Muscle of arm (tissue), 14 donors: ENCODE measurements at places on chromosomes 13 and 19.

DNA sequence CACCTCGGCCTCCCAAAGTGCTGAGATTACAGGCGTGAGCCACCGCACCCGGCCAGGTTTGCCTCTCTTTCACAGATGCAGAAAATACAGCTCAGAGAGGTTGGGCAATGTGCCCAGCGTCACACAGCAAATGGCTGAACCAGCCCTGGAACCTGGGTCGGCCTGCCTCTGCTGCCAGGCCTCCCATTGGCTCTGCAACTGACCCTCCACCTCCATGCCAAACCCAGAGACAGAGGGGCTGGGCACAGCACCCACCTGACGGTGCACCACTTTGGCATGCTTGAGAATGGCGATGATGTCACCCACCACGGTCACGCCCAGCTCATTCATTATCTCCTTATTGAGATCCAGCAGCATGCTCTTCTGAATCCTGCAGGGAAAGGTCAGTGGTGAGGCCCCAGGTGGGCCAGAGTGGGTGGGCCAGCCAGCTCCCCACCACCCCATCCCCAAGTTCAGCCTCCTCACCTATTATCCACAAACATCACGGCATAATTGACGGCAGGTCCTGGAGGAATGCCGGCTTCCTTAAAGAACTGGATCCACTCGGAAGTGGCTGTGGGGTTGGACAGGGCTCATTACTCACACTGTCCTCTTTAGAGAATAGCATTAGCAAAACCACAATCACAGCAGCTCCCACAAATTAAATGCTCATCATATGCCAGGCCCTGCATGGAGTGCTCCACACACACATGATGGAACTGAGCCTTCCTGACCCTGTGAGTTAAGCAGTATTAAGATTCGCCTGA lies 12.2 kb downstream of the C19orf47 start:
- no peak for DNase-seq

- DNase-seq = no peak
Measured at GRCh38 chr13:41007744-41008128, 11.4 kb downstream of the ELF1 start.

GRCh38 chr13:49319551-49319950 lies 71.8 kb downstream of the CDADC1 start:
- DNase-seq = no peak

GRCh38 chr13:29961036-29961670 lies 110.7 kb upstream of the UBL3 start:
- DNase-seq = no peak

- DNase-seq = no peak
Measured at GRCh38 chr13:44810061-44810840, 179.0 kb downstream of the NUFIP1 start.

- no peak for DNase-seq
Measured at GRCh38 chr13:36571444-36571843, 102.4 kb upstream of the SERTM1 start.

GRCh38 chr19:42332059-42332458 lies 6.6 kb downstream of the MEGF8 start:
- no peak for DNase-seq

DNA sequence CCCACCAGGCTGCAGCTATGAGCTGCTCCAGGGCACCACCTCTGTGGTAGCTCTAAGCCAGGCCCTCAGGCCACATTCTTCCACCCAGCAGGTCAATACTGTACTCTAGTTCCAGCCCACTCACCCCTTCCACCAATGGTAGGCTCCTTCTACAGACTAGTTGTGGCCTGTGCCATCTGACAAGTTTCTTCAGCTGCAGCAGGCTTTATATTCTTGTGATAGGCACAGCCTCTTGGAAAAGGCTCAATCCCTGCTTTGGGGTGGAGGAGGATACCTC lies 8.5 kb downstream of the MICU2 start:
- DNase-seq = no peak

- DNase-seq = no peak
Measured at GRCh38 chr19:55136399-55137102, 12.5 kb downstream of the TNNT1 start.

DNA sequence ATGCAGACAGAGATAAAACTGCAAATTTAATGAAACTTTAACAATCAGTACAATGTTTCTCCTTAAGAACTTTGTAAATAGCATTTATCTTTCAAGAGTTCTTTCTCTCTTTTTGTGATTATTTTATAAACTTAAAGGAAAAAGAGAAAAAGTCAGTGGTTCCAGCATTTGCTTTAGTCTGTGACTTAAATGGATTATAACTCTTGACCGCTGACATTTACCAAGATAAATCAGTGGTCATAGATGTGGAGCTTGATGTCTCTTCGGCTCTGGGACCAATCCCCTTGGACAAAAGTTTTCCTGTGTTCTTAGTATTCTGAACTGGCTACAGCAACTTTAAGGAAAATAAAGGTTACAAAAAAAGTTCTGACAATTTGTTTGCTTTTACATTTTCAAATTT lies 162.6 kb downstream of the TM9SF2 start:
- no peak for DNase-seq

- peak; percentile 75 for DNase-seq
Measured at GRCh38 chr13:26062853-26063444, 11.1 kb upstream of the SHISA2 start.

GRCh38 chr19:11208561-11209471 lies 11.5 kb upstream of the KANK2 start:
- no peak for DNase-seq

DNA sequence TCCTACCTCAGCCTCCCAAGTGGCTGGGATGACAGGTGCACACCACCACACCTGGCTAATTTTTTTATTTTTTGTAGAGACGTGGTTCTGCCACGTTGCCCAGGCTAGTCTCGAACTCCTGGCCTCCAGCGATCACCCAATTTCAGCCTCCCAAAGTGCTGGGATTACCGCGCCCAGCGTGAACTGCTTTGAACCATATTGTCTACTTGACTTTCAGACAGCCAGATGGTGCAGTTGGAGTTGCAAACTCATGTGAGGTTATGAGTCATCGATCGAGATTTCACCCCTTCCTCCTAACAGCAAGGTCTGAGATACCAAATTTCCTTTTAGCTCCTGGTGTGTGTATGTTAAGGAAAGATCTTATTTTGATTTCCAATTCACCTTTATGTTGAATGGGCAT lies 2.7 kb downstream of the SLC27A1 start:
- no peak for DNase-seq

GRCh38 chr13:30866677-30867076 lies 39.4 kb upstream of the MEDAG start:
- DNase-seq = no peak

DNA sequence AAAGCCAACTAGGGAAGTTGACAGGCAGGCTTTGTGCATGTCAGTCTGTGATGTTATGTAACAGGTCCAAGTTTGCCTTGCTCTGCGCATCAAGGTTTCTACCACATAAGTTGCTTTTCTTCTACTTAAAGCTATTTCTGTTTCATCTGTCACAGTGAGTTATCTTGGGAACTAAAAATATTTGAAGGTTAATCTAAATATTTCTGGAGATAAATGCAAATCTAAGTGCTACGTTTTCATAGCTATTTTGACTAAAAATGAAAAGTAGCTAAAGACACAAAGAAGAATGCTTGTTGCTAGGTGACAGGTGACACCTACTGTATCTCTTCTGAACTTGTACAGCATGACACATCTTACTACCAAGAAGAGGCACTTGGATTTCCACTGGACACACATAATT lies 135.6 kb downstream of the KLF12 start:
- no peak for DNase-seq

DNA sequence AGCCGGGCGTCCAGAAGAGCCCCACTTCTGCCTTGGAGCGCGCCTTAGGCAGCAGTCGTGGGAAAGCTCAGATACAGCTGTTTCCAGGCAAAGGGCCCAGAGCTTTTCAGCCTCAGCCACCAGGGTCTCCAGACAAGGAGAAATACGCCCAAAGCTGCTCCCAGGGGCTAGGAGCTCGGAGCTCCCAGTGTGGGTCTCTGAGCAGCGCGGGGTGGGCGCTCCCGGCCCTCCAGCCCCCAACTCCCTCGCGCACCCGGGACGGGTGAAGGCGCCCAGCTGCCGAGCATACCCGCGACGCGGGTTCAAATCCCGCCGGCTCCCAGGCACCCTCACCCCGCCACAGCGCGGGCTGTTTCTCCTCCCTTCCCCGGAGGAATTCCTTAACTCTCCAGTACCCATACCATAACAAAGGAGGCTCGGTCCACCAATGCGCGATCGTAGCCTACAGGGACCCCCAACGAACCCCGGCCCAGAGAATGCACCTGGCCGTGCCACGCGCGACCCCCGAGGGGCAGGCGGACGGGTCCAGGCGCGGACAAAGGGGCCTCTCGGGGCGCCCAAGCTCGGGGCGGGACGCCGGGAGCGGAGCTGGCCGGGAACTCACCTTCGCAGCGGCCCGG lies 507 bp downstream of the COL4A1 start:
- peak; percentile 69 for DNase-seq

- no peak for DNase-seq
Measured at GRCh38 chr19:41705393-41706174, 2.8 kb upstream of the CEACAM5 start.

DNA sequence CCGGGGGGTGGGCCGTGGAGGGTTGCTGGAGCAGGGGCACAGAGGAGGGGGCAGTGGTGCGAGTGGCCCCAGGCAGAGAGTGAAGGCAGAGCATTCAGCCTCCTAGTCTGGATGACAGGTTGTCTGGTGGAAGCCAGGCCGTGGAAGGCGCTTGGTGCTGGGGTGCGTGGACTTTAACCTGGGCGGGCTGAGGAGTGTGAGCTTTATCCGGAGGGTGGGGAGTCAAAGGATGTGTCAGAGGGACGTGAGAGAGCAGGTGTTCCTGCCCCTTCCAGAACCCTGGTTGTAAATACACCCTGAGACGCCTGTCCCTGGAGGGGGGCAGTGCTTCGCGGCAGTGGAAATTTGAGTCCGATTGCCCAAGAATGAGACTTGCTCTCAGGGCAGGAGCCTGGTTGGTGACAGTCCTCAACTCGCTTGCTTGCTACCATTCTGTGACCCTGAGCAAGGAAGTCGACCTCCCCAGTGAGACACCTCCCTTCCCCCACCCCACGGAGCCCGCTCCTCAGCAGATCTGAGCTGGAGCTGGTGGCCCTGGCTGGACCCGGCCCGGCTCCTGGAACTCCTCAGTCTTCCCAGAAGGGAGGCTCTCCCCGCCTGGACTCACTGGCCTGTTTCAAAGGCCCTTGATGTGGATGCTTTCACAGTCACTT lies 2.3 kb downstream of the SPPL2B start:
- no peak for DNase-seq

DNA sequence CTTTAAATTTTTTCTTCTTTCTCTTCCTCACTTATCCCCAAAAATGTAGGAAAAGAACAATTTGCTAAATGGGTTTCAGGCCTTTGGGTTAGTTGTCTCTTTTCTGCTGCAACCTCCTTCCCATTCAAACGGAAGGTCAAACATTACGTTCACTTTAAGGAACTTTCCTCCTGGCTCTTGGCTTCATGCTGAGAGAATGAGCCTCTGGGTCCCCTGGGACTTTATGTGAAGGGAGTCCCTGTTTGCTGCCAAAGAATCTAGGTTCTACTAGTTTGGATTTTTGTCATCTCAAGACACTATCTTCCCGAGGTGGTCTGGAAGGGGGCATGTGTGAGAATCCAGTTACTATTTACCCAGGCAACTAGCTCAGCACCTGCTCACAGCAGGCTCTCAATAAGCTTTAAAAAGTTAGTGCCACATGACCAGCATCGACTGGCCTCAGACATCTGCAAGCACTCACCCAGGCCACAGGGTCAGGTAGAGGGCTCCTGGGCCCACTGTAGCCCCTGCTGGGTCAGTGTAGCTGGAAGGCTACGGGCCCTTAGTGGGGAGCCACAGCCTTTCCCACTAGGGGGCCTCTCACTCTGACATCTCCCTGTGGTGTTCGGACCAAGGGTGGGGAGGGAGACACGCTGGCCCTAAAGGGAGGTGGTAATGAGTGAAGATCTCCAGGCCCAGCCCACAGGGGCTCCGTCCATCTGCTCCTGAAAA lies 40.5 kb downstream of the FAM124A start:
- DNase-seq = no peak

GRCh38 chr19:16882146-16882545 lies 6.7 kb upstream of the F2RL3 start:
- DNase-seq = no peak

- no peak for DNase-seq
Measured at GRCh38 chr13:26538363-26539317, 18.8 kb upstream of the WASF3 start.

- peak; percentile 17 for DNase-seq
Measured at GRCh38 chr13:91946498-91947070, 548.2 kb downstream of the GPC5 start.

- DNase-seq = no peak
Measured at GRCh38 chr19:21092109-21092508, 10.1 kb downstream of the ZNF714 start.

DNA sequence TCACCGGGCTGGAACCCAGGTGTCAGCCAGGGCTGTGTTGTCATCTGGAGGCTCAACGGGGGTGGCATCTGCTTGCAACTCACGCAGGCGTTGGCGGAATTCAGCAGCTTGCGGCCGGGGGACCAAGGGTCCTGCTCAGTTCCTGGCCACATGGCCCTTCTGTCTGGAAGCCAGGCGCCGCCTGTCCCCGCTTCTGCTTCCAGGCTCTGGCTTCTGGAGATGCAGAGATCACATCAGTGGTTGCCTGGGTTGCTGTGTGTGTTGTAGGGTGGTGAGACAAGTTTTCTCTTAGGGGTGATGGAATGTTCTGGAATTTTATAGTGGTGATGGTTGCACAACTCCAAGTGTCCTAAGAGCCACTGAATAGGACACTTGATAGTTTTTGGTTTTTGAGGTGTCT lies 5.0 kb downstream of the ADAT3 start:
- no peak for DNase-seq

DNA sequence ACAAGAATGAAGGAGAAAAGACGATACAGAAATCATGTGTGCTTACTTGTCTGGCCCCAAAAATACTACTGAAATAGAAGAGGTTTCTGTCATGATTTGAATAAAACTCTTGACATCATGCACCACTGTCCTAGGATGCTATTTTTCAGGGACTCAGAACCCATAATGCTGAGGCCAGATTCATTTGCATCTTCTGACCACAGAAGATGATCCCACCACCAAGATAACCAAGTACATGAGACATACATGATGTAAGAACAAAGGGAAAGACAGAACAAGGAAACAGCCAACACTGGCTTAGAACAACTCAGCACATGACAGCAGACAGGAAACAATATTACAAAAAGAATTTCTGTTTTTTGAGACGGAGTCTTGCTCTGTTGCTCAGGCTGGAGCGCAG lies 2.5 kb downstream of the ZNF552 start:
- no peak for DNase-seq

DNA sequence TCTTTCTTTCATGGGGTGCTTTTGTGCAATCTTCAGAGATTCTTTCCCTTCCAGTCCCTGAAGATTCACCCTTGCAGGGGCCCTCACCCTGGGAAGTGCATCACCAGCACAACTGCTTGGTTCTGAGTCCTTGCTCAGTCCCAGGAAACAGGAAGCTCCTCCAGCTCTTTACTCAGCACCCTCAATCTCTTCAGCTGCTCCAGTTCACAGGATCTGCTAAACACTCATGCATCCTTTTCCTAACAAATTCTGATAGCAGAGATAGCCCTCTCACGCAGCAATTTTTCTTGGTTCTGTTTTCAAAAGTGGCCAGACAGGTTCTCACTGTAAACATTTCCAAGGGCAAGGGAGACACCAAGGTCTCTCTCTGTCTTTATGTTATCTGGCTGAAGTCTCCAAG lies 823.1 kb downstream of the LIG4 start:
- no peak for DNase-seq
